ENCODE measurements at places on chromosomes 11 and 22. TPM values are rescaled to one million over a fixed set of nuclear protein-coding genes. Genes with fewer than 3 reads are reported as not detected.

PKNOX2 gene
- 1.4 TPM for total RNA-seq

SLC22A12 gene
- not detected for total RNA-seq

MS4A6A gene
- not detected for total RNA-seq

SLC22A25 gene
- not detected for total RNA-seq

MYBPC3 gene
- not detected for total RNA-seq

KRTAP5-2 gene
- not detected for total RNA-seq

VWA5A gene
- total RNA-seq: 7.5 TPM

SYVN1 gene
- total RNA-seq: 8.8 TPM

PVALB gene
- not detected for total RNA-seq

E2F8 gene
- total RNA-seq: 7.7 TPM

C11orf91 gene
- total RNA-seq: not detected

NLRX1 gene
- 9.7 TPM for total RNA-seq

DNA sequence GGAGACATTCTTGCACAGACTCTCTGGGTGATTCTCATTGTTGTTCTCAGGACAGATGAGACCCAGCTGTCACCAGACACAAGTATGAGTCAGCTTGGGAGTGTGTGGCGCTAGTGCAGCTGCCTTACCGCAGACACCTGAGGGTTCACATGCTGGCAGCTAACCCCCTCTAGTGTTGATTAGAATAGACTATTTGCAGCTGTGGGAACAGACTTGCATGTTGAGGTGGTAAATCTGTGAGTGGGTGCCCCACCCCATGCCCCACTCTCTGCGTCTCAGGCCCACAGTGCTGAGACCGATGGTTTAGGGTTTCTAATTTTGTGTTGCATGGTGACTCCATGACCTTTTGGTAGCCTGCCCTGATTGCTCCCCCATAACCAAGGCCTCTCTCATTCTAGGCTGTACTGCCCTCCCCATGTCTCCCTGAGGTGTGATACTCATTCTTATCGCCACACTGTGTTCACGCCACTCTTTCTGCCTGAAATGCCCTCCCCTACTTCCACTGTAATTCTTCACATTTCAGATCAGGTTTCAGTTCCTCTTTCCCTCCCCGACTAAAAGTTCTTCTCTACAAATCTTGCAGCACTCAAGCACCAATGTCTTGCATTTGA is 73.7 kb upstream of the KIRREL3 start:
- DNase-seq: peak; percentile 87

GRCh38 chr11:105449100-105449734 is 160.7 kb upstream of the GRIA4 start:
- DNase-seq: no peak

GRCh38 chr11:4916581-4916980 is 2.6 kb downstream of the OR51G2 start:
- DNase-seq: no peak

- peak; percentile 4 for DNase-seq
Measured at GRCh38 chr11:73866095-73866579, 10.5 kb downstream of the COA4 start.

GRCh38 chr11:30172883-30173311 is 57.9 kb upstream of the FSHB start:
- no peak for DNase-seq

DNA sequence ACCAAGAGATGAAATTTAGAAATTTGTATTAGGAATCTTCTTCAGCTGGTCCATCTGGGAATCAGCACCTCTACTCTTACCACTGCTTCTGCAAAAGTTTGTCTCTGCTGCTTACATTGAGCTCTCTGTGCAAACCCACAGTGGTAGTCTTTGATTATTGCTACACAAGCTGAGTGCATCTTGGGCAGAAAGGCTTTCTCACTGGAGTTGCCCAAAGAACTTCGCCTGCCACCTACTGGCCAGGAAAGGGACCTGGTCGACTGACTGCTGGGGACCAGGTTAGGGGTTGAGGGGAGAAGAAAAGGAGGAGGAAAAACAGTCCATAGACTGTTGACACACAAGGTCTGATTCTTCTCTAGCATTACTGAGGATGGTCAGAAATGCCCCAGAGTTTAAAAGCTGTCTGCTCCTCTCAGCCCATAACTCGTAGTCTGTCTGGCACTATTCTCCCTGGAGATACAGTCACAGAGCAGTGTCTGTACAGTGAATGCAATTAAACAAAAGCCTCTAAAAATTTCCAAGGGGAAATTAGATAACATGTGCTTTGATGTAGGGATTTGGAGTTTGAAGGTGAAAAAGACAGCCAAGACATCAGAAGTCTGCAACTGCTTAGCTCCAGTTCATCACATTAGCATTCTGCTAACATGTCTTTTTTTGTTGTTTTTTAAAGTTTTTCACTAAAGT is 215.0 kb upstream of the CTSC start:
- DNase-seq: peak; percentile 55

- DNase-seq: no peak
Measured at GRCh38 chr11:78664636-78665035, 90.0 kb upstream of the NARS2 start.

DNA sequence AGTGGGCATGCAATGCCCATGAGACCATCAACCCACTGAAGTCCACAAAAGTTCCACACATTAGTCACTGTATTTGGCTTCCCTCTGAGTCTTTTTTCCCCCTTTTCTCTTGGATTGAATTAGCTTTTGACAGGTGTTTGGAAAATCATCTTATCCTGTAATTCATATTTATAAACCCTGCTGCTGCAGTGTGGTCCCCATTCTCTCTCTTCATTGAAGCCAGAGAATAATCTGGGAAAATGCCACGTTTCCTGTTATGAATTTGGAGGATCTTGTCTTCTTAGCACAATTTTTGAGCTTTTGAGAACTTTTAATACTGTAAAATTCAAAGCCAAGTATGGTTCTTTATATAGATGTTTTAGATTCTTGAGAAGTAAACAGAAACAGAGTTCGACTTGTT is 84.8 kb downstream of the UVRAG start:
- DNase-seq: no peak

GRCh38 chr11:60084631-60085273 is 3.7 kb upstream of the MS4A2 start:
- DNase-seq: no peak

DNA sequence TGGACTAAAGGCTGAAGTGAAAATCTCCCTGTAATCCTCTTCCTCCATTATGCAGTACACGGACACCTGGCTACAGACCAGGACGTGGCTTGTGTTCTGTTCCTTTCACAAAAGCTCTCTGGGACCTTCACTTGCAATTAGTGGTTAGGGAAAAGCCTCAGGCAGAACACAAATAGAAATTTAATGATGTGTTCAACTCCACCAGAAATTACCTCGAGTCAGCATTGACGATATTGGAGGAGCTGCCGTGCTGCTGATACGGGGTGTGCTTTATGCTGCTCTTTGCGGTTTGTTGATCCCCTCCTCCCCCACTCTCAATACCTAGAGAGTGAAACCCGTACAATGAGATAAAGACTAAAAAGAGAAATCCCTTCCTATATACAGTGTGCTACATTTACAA is 48.9 kb downstream of the POLD3 start:
- DNase-seq: no peak

DNA sequence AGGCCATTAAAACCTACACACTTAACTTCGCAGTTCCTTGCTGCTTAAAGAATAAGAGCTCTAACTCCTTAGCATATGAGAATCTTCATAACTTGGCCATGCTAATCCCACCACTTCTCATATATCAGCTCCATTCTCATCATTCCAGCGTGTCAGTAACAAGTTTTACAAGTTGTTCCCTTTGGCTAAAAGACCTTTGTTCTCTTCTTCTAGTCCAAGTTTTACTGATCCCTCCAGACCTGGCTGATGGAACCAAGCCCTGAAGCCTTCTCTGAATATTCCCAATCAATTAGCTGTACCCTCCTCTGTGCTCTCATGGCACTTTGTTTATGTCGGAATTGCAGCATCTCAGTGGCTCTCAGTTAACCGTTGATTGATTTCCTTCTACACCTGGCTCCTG is 35.8 kb downstream of the GAB2 start:
- DNase-seq: no peak
